ENCODE measurements at places on chromosomes 1 and 21.

- DNase-seq, result no peak
Measured at GRCh38 chr1:17184822-17185484, 20.0 kb upstream of the PADI1 start.

DNA sequence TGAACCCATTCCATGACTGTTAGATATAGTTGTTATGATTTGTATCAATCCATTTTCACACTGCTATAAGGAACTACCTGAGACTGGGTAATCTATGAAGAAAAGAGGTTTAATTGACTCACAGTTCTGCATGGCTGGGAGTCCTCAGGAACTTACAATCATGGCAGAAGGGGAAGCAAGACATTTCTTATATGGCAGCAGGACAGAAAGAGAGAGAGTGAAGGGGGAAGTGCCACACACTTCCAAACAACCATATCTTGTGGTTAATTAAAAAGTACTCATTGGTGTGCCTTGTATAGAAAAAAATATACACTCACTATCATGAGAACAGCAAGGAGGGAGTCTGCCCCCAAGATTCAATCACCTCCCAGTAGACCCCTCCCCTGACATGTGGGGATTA, 137.6 kb upstream of the NBPF11 start:
- no peak for DNase-seq

GRCh38 chr1:11426617-11427016, 52.3 kb upstream of the DISP3 start:
- DNase-seq, result no peak

- DNase-seq, result no peak
Measured at GRCh38 chr1:97621955-97622354, 298.9 kb downstream of the DPYD start.

GRCh38 chr1:230086151-230086550, 19.1 kb downstream of the GALNT2 start:
- no peak for DNase-seq

- no peak for DNase-seq
Measured at GRCh38 chr1:106961646-106962045, 94.8 kb upstream of the PRMT6 start.

DNA sequence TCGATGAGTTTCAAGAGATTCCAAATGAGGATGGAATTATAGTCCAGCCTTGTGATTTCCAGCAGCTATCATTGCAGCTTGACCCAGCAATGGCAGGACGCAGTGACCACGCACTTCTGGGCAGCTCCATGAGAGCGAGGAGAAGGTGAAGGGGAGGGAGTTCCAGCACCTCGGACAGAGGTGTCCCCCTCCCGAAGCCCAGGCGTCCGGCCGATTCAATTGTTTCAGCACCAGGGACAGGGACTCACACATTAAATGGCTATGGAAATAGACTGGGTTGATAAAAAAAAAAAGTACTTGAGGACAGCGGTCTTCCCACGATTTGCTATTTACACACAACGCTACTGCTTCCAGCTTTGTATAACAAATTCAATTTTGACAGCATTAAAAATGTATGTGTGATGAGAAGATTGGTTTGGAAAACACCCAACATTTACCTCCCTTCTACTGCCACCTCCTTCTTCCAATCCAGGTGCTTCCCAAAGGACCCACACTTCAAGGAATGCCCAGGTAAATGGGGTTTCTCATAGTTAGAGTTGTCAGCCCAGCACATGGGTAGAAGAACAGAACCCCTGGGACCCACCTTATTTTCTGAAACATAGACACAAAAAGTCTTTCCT, 71.8 kb downstream of the DISP3 start:
- DNase-seq, result peak; percentile 1

GRCh38 chr1:17168091-17168876, 36.6 kb upstream of the PADI1 start:
- DNase-seq, result no peak

DNA sequence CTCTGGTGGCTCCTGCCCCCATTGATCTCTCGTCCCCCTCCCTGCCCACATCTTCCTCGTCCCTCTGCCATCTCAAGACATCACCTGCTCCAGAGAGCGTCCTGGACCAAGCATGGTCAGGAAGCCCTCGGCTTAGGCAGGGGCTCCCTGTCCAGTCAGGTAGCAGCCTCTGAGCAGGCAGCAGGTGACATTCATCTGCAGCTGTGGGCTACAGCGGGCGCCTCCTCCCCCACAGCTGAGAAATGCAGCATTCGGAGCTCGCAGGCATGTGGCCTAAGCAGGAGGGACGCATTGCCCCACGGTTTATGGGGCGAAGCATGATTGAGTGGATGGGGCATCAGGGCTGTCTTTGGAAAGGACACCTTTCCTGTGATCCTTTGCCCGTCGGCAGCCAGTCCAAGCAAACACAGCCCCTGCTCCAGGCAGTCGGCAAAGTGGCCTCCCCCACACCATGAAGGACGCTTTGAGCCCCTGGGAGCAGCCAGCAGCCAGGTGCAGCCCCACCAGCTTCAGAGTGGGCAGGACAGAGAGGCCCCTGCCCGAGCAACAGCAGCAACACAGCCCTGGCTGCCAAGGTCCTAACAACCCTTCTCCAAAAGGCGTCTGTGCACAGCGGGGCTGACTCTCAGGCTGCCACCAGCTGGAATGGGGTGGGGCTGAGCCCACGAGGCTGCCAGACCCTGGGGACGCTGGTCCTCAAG, 234.1 kb upstream of the VAMP3 start:
- no peak for DNase-seq

GRCh38 chr1:90593312-90593711, 123.8 kb downstream of the BARHL2 start:
- DNase-seq, result no peak

GRCh38 chr1:160656737-160657136, 9.9 kb upstream of the SLAMF1 start:
- DNase-seq, result no peak

Measured in AG09319 (cell line).